ENCODE measurements at places on chromosomes 6 and 20. TPM values are rescaled to one million over a fixed set of nuclear protein-coding genes. Genes with fewer than 3 reads are reported as not detected.

TULP1 gene
- not detected for polyA plus RNA-seq

GRCh38 chr6:21748343-21749056, 154.9 kb downstream of the SOX4 start:
- DNase-seq = no peak

DNA sequence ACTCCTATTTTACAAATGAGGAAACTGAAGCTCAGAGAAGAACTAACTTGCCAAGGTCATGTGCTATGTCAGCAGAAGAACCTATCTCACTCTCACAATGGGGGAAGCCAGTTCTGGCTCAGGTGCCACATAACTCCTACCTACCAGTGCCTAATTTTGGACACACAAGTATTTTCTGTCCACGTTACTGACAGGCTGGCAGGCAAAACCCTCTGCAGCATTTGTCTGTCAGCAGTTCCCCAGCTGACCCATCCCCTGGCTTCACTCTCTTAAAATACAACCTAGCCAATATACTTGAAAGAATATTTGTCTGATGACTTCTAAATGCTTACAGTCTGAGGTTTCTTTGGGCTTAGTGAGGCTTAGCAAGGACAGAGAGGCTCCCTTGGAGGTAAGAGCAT, 15.5 kb downstream of the GSS start:
- no peak for DNase-seq

- DNase-seq = peak; percentile 66
These were observed 3.3 kb downstream of the ADGRB3 start for GRCh38 chr6:68638230-68638900.

CLVS2 gene
- polyA plus RNA-seq = 0.20 TPM

DNA sequence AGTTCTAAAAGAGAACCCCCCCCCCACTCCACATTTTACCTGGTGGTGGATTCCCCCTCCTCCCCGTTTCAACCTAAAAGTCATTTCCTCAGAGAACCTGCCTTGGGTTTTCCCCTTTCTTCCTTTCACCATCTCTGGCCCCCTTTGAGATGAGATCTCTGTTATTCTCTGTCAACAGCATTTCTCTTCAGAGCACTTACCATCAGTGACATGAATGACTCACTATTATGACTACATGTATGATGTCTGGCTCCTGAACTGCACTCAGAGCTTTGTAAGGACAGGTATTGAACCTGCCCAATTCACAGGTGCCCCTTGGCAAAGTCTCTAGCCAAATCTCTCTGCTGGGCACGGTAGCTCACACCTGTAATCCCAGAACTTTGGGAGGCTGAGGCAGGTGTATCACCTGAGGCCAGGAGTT, 61.4 kb upstream of the JARID2 start:
- DNase-seq = no peak

GRCh38 chr20:63551068-63551467, 2.9 kb upstream of the FNDC11 start:
- DNase-seq = no peak

LY86 gene
- 15.7 TPM for polyA plus RNA-seq

GRCh38 chr6:122429323-122429722, 29.9 kb downstream of the HSF2 start:
- no peak for DNase-seq

- DNase-seq = no peak
These were observed 904.3 kb downstream of the PHF3 start for GRCh38 chr6:64539917-64540316.

DNA sequence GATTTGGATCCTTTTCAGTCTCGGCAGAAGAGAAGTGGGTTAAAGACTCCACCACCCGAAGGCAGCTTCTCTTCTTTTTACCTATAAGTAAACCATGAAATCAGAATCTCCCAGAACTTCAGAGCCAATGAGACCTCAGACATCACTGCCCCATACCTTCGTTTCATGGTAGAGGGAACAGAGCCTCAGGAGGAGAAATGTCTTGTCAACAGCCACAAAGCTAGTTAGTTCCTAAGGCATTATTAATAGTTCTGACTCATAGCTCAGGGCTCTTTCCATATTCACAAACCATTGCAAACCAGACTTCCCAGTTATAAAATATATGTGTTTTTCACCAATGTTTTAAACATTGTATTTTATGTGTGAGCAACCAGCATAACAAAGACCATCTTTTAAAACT, 118.7 kb upstream of the RIPOR2 start:
- DNase-seq = no peak
